Activated CD4-positive, alpha-beta memory T cell treated with anti-CD3 and anti-CD28 coated beads for 36 hours (primary cell): ENCODE measurements at places on chromosomes 11 and 22.

DNA sequence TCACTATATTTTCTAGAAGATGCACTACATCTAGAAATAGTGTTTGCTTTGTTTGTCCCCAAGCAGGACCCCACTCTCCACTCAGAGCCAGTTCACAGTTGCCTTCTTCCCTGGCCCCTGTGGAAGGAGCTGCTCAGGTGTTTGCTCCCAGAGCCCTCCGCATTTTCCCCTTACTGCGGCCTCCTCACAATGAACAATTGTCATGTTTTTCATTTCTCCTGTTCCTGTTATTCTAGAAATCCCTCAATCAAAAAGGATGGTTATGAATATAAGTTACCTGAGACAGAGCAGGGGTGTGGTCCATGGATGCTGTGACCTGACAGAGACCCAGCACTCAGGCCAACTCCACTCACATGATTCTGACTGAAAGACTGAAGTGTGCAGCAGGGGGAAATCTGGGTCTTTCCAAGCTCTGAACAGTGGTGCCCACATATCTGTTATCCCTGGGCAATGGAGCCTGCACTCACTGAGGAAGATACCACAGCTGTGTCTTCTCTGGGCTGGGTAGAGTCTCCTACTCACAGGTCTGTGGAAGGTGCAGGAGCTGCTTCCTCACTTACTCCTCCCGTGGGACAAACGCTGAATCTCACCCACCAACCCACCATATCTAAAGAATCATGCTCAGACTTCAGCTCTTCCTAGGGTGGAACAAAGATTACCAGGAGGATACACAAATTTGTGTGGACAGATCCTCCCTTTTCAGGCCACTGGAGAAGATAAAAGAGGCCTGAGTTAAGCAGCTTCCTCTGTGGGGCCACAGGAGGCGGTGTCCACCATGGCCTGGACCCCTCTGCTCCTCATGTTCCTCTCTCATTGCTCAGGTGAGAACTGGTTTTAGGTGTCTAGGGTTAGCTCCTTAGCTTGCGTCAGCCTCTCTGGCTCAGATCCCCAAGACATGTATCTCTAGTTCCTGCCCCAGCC, 87.1 kb upstream of the TOP3B start:
- no peak overlapping the region for H3K27ac ChIP-seq
- H3K27me3 ChIP-seq = peaks cover 4% of the 10 kb centered on the region
- no peak overlapping the region for H3K4me3 ChIP-seq
- no peaks in the 10 kb centered on the region for H3K4me1 ChIP-seq

- H3K27ac ChIP-seq = no peak overlapping the region
- no peak for DNase-seq
- no peaks in the 10 kb centered on the region for H3K36me3 ChIP-seq
Observed at GRCh38 chr11:72543849-72544542, 109.7 kb upstream of the CLPB start.

GRCh38 chr11:66800720-66801428, 42.4 kb upstream of the RCE1 start:
- H3K4me1 ChIP-seq = no peaks in the 10 kb centered on the region
- H3K27me3 ChIP-seq = no peaks in the 10 kb centered on the region
- no peak overlapping the region for H3K27ac ChIP-seq
- DNase-seq = no peak
- H3K36me3 ChIP-seq = peaks cover 2% of the 10 kb centered on the region

DNA sequence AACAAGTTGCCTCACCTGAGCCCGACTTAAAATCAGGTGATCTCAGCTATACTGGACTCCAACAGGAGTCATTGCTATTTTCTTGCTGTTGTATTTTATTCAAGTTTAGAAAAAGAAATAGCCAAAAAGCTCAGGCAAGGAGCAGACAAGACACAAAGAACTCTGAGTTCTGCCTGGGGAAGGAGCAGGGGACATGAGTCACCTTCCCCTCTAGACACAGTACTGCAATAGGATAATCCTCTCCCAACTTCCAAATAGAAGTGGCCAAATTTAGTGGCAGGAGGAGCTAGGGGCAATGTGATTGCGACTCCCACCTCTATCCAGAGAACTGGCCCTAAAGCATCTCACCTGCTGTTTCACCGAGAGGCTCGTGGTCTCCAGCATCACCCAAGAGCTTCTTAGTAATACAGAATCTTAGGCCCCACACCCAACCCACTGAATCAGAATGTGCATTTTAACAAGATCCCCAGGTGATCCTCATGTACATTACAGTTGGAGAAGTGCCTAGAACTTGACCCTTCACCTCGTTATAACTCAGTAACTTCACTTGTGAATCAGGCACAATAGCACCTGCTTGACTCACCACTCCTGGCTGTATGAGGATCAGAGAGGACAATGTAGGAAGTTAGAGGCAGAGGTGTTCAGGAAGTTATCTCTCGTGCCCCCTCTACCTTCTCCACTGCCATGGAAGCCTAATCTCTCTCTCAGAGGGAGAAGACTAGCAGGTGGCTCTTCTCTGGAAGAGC, 56.8 kb upstream of the FBXO3 start:
- no peaks in the 10 kb centered on the region for H3K36me3 ChIP-seq
- peaks cover 3% of the 10 kb centered on the region for H3K4me1 ChIP-seq
- DNase-seq = no peak
- H3K27ac ChIP-seq = no peak overlapping the region
- peaks cover 37% of the 10 kb centered on the region for H3K27me3 ChIP-seq
- no peak overlapping the region for H3K4me3 ChIP-seq

- no peaks in the 10 kb centered on the region for H3K27me3 ChIP-seq
- no peak overlapping the region for H3K27ac ChIP-seq
- DNase-seq = no peak
- no peak overlapping the region for H3K4me3 ChIP-seq
- peaks cover 21% of the 10 kb centered on the region for H3K4me1 ChIP-seq
Observed at GRCh38 chr11:47264521-47264920, 5.4 kb upstream of the MADD start.

- peak; percentile 25 for DNase-seq
- H3K36me3 ChIP-seq = no peaks in the 10 kb centered on the region
- no peak overlapping the region for H3K4me3 ChIP-seq
- no peaks in the 10 kb centered on the region for H3K27me3 ChIP-seq
- H3K27ac ChIP-seq = peak overlapping the region; percentile 6
Observed at GRCh38 chr11:72483412-72484186, 49.3 kb upstream of the CLPB start.

GRCh38 chr11:123188508-123189165, 6.4 kb downstream of the CLMP start:
- no peak overlapping the region for H3K27ac ChIP-seq
- no peak for DNase-seq
- no peak overlapping the region for H3K4me3 ChIP-seq
- peaks cover 52% of the 10 kb centered on the region for H3K27me3 ChIP-seq
- peaks cover 10% of the 10 kb centered on the region for H3K4me1 ChIP-seq

DNA sequence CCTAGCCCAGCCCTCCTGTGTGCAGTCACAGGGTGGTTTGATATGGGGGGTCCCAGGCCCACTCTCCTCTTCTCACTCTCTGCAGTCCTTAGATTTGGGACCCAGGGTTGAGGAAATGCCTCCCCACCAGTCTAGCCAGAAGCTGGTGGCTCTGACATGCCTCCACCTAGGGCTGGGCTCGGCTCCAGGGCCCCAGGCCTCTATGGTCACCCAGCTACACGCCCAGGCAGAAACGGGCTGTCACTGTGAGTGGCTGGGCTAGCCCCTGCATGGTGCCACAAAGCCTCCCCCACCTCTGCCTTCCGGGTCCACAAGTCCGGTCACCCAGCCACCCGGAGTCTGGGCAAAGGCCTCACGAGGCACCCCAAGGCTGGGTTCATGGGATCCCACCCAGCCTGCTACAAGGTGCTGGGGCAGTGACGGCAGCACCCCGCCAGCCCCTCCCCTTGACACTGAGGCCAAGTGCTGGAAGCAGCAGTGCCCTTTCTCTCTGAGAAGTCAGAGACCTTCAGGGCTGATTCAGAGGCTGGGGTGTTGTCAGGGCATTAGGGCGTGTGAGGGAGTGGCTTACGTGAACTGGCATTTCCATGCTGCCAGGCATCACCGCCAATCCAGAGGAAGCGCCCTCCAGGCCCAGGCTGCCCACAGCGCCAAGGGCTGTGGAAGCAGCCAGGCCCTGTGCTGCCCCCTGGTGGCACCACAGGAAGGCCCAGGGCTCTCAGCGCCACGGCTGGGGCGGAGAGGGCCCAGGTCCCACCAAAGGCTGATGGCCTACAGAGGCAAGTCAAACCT, 638 bp upstream of the PITPNM1 start:
- H3K4me3 ChIP-seq = peak overlapping the region; percentile 90
- H3K4me1 ChIP-seq = peaks cover 47% of the 10 kb centered on the region
- peak overlapping the region; percentile 98 for H3K27ac ChIP-seq
- H3K27me3 ChIP-seq = no peaks in the 10 kb centered on the region
- DNase-seq = peak; percentile 97
